Natural killer cell treated with Interleukin-12 subunit alpha and Interleukin-12 subunit beta and Interleukin-15 and Interleukin-18, amount 100 ng/mL, for 72 hours (primary cell): ENCODE measurements at places on chromosomes 16 and 17. TPM values are rescaled to one million over a fixed set of nuclear protein-coding genes. Genes with fewer than 3 reads are reported as not detected.

- DNase-seq = no peak
These were observed 31.4 kb upstream of the ADCY7 start for GRCh38 chr16:50234771-50235556.

DNA sequence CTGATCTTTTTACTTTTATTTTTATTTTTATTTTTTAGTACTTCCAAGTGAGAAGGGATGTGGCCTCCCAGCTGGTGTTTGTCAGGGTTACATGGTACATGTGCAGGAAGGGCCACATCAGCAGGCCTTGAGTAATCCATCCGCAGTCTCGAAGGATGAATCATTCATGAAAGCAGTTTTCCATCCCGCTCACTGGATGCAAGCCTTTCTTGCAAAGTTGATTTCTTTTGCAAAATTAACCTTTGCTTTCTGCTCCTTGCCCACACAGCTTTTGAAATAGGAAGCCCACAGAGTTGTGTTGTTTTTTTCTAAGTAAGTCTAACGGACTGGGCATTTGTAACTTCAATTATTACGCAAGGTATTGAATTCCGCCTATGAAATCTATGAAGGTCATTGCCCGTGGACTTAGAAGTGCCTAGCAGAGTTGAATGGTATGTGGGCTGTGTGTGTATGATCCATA, 157.4 kb downstream of the PRKCA start:
- no peak for DNase-seq

DNA sequence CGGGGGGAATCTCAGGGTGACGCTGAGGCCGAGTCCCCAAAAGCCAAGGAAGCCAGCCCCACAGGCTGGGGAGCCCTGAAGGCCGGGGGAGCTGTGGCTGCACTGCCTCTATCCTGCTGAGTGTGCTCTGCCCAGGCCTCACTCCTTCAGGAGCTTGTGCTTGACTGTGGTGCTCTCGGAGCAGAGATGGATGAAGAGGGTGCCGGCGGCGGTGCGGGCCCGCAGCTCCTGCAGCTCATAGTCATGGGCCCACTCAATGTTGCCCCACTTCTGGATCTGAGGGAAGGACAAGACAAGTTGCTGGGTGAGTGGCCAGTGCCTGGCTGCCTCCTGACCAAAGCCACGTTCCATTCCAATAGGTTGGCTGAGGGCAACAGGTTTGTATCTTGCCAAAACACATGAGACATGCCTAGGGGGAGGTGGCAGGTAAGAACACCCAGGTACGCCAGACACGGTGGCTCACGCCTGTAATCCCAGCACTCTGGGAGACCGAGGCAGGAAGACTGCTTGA, 20.5 kb downstream of the ATPAF2 start:
- DNase-seq = no peak

DNA sequence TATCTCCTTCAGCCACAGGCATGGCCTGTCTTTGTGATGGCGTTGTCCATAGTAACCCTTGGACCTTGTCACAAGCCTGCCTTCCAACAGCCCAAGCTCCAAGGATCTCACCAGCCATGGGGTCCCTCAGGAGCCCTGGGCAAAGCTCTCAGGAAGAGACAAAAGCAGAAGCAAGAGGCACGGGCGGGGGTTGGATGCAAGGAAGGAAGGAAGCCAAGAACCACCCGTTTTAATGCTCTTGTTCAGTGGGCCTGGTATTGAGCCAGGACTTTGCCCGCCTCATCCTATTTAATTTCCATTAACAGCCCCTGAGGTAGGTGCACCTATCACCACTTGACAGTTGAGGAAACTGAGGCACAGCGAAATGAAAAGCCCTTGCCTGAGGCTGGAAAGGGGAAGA, 32.3 kb upstream of the GOSR2 start:
- DNase-seq = no peak

The USH1G gene
- not detected for total RNA-seq
